Stimulated activated CD4-positive, alpha-beta T cell treated with anti-CD3 and anti-CD28 coated beads, Interleukin-15, amount 100 ng/mL, for 48 hours (primary cell): ENCODE measurements at places on chromosomes 7 and 10.

DNA sequence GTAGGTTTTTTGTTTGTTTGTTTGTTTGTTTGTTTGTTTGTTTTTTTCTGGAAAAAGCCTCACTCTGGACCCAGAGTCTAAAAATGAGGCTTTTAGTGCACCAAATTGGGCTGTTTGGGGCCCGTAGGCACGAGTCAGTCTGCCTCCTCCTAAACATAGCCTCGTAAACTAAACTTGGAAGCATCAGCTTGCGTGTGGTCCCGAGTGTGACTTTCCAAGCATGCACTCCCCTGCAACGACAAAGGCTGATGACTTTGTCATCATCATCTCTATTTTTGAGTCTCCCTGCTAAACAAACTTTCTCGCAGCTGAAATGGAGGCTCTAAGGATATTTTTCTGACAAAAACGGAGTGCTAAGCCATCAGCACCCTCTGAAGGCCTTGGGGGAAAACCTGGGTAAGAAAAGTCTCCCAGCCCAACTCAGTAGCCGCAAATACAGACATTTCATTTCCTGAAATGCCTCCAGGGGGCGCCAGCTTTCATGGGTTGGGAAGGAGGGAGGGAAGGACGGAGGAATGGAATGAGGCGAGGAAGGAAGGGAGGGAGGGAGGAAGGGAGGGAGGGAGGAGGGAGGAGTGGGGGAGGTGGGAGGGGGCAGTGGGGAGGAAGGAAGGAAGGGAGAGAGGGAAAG lies 245.9 kb downstream of the KCNMA1 start:
- peak; percentile 13 for DNase-seq

GRCh38 chr10:100766693-100767421 lies 21.5 kb downstream of the PAX2 start:
- no peak for DNase-seq

DNA sequence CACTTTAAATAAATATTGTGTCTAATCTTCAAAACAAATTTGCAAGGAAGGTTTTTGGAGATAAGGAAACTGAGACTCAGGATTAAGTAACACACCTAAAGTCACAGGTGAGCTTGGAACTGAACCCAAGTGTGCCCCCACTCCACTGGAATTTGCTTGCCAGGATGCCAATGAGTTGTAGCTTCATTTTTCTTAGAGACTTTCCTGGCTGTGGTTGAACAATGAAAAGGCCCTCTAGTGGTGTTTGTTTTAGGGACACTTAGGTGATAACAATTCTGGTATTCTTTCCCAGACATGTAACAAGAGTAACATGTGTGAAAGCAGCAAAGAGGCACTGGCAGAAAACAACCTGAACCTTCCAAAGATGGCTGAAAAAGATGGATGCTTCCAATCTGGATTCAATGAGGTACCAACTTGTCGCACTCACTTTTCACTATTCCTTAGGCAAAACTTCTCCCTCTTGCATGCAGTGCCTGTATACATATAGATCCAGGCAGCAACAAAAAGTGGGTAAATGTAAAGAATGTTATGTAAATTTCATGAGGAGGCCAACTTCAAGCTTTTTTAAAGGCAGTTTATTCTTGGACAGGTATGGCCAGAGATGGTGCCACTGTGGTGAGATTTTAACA lies 1.5 kb downstream of the IL6 start:
- no peak for DNase-seq

- no peak for DNase-seq
Observed at GRCh38 chr7:55440040-55440690, 75.0 kb downstream of the LANCL2 start.

DNA sequence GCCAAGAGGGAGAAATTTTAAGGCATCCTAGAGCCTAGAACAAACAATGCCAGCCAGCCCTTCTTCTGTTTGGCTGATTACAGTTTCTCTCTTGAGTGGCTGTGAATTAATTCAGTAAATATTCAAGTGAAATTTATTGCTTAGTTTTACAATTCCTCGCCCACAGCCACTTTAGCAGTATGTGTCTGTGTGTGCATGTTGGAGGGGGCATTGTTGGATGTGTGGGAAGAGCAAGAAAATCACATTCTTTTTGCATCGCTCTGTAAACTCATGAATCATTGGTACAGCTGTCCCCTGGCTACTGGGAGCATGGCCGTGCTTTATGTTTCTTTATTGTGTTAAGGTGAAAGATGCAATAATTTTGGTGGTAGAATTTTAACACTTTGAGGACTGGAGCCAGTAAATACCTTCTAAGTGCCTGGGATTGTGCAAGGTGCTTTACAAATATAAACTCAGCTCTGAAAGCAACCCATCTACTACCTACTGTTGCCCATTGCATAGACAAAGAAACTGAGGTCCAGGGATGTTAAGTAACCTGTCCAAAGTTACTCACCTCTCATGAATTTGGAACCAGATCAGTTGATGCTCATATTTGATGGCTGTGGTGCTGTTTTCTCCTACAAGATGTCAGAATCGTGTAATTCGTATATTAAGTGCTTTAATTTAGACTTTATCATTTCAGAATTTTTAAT lies 89.9 kb upstream of the BTBD16 start:
- no peak for DNase-seq

GRCh38 chr7:110685899-110686298 lies 405.0 kb upstream of the LRRN3 start:
- DNase-seq = no peak

DNA sequence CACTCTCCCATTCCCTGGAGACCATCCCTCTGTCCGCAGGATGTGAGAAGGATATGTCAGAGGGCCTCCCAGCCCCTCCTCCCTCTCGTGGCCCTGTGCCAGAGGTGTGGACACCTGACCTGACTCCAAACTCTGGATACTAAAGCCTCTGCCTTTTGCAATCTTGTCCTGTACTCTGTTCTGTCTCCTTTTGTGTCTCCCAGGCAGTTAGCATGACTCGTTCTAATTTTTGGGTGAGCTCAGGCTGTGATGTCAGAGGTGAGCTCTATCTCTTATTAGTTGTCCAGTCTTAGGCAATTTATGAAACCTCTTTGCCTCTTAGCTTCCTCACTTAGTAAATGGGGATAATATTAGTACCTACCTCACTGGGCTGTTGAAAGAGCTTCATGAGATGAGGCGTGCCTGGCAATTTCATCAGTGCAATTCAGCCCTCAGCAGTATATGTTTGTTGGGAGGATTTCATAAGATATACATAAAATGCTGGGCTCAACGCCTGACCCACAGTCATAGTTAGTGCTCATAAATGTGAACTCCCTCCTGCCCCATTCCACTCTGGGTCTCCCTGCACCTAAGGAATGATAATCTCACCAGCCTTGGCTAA lies 10.9 kb downstream of the MARVELD1 start:
- DNase-seq = no peak

- no peak for DNase-seq
Observed at GRCh38 chr7:12328888-12329770, 74.5 kb downstream of the VWDE start.

DNA sequence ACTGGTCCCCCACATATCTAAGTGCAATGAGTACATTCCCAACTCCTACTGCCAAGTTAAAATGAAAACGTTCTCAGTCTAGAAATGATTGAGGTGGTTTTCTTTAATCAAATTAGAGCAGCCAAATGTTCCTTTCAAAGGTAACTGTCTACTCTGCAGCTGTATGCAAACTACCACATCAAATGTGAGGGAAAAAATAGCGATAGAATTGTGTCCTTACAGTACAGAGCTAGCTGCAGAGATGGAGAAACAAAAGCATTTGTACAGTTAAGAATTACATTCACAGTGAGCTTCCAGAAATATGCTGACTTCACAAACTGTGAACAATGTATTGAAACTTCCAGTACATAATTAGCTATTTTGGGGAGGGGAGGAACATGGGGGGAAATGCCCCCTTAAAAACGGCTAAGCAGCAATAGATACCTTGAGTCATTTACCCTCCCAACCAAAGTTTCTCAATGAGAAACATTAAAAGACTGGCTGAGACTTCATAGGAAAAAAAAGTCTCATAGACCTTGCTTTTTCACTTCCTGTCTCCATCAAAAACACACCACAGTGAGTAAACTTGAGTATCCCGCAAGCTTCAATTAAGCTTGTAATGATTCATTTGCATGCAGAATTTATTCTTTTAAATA lies 22.9 kb downstream of the CDK6 start:
- DNase-seq = no peak

DNA sequence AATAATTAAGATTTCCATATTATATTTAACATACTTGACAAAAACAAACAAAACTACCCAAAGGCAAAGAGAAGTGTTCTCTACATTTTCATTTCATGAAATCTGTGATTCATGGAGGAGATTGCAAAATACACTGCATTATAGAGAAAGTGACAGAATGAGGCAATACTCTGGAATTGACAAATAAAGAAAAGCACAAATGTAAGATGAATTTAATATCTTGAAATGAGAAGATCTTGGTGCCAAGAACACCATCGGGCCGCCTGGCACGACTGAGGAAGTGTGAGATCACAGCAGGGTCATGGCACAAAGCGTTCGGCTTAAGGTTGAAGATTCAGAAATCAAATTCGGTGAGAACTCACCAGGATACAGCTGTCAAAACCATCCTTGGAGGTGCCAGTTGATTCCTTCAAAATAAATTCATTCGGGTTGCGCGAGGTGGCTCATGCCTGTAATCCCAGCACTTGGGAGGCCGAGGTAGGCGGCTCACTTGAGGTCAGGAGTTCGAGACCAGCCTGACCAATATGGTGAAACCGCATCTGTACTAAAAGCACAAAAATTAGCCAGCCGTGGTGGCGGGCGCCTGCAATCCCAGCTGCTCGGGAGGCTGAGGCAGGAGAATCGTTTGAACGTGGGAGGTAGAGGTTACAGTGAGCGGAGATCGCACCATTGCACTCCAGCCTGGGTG lies 174.0 kb upstream of the PFKP start:
- DNase-seq = no peak

GRCh38 chr10:84353052-84353803 lies 24.8 kb downstream of the CCSER2 start:
- DNase-seq = no peak

- no peak for DNase-seq
Observed at GRCh38 chr7:104890216-104890615, 123.8 kb upstream of the KMT2E start.

DNA sequence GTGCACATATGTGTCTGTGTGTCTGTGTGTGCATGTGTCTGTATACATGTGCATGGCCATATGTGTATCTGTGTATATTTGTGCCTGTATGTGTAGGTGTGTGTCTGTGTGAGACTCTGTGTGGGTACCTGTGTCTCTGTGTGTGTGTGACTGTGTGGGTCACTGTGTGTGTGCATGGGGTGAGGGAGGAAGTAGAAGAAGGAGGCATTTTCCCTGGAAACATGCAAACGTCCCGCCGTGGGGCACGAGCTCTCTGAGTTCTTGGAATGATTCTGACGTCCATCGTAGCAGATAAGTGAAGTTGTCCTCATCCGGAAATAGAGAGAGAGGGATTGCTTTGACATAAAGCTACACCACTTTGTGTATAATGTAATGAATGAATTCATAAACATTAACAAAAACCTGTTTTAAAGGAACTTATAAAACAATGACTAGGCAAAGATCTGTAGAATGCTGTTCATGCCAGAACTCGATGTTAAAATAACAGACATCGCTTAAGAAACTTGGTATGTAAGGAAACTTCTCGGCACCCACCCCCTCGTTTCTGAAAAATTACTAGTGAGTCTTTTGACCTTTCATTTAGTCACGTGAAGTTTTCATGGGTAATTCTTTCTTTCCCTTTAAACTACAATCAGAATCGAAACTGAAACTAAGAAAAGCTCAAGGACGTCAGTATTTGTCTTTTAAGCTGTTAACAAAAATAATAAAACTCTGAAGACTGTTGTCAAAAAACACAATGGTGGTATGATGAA lies 43.6 kb upstream of the KLF6 start:
- DNase-seq = peak; percentile 30
